NCI-H146 (cell line): ENCODE measurements at places on chromosomes 1 and 21.

- DNase-seq = no peak
Observed at GRCh38 chr1:3368711-3369445, 85.6 kb upstream of the ARHGEF16 start.

- DNase-seq = peak; percentile 19
Observed at GRCh38 chr1:28807046-28807445, 4.9 kb upstream of the OPRD1 start.

GRCh38 chr1:82706741-82707140 lies 906.0 kb downstream of the ADGRL2 start:
- no peak for DNase-seq

GRCh38 chr1:30418061-30418938 lies 305.1 kb downstream of the MATN1 start:
- DNase-seq = no peak
